ENCODE measurements at places on chromosomes 4 and X.

DNA sequence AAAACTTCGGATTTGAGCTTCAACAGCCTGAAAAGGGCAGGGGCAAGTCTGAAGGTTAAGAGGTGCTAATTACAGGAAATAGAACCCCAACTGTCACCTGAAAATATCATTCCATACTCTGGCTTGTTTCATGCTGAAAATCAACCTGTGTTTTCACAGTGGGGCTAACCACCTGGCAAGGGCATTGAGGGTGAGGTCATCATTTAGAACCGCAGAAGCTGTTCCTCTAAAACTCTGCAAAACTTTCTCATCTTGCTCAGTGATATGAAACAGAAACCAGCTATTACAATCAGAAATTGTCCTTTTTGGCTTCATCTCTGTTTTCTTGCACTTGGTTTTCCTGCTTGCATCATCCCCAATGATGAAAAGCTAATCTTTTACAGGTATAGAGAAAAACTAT lies 247.6 kb downstream of the DCLK2 start:
- no peak for DNase-seq

DNA sequence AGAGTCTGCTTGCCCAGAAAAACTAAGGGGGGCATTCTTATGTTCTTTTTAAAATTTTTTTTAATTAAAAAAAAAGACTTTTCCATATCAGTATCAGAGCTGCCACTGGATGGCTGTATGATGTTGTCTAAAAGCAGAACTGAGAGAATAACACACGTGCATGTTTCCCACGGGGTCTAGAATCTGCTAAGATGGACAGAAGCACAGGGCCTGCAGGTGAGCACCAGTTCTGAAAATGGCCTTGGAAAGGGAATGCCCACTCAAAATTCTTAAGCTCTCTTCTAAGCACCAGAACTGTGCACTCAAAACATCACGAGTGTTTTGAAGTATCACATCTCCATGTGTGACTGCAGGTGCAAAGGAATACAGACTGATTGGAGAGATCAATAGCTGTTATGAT lies 61.1 kb downstream of the ARAP2 start:
- no peak for DNase-seq

GRCh38 chr4:76024065-76024464 lies 768 bp upstream of the CXCL10 start:
- DNase-seq: no peak

DNA sequence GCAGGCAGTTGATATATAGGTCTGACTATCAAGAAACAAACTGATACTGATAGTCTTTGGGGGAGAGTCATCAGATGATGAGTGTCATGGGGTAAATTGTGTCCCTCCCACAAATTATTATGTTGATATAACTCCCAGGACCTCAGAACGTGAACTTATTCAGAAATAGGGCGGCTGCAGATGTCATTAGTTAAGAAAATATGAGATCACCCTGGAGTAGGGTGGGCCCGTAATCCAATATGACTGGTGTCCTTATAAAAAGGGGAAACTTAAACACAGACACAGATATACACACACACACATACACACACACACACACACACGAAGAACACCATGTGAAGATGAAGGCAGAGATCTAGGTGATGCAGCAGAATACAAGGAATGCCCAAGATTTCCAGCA lies 32.7 kb upstream of the ARHGEF9 start:
- no peak for DNase-seq

DNA sequence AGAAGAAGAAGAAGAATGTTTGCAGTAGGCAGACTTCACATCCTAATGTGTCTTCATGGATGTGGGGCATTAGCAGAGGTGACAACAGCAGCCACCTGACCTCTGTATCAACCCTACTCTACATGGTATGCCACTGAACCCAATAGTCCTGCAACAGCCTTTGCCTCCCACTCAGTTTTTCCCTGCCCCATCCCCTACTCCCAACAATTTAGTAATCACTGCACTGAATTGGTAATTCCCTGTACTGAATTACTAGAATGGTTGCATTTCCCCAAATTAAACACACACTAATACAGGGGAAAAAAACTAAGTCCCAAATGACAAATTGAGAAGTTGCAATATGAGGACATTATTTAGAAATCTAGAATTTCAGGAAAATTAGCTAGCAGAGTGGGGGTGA lies 31.4 kb upstream of the FAM241A start:
- DNase-seq: no peak

- no peak for DNase-seq
Measured at GRCh38 chr4:113659127-113659526, 102.4 kb downstream of the CAMK2D start.

DNA sequence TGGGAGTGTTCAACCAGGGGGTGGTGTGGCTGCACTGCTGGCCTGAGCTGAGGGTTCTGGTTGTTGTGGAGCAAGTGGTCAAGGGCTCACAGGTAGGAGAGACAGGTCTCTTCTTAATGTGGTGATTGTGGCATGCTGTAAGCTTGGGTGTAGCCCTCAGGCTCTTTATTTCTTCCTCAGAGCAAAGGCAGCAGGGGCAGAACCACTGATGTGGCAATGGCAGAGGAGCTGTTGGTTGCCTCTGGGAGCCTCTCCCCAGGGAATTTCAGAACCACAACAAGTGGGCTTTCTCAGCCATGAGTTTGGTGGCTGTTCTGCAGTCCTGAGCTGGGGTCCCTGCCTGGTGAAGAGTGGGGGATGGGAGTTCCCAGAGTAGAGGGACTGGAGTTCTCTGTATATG lies 1017.2 kb downstream of the SH3BGRL start:
- no peak for DNase-seq

DNA sequence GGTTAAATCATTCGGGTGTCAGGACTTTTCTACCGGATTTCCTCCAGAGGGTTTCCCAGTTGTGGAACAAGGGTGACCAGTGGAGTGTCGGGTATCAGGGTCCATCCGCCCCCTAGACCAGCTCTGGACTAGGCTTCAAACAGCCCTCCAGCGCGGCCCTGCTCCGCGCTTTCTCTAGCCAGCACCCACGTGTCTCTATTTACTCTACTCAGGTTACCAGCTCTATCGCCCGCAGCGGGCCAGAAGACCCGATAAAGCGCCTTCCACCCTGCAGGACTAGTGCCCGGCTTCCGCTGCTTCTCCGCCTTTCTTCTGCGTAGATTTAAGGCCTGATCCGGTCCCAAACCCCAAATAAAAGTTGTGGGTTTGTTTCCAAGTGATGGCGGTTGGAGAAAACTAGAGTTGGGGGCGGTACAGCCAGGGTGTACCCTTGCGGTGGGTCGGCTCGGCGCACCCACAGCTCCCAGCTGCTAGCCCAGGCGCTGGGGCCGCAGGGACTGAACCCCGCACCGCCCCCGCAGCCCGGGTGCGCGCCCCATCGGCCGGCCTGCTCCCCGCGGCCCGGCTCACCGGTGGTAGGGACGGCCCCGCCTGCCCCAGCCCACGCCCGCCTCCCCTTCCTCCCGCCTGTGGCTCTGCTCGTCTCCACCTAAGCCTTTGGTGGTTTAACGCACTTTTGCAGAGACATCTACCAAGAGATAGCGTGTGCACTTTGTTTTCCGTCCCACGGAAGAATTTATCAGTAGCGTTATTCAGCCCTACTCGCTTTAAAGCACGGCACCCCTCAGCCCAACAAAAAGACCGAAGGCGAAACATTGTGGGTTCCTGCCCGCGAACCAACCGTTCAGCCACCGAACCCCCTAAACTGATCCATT lies 2.1 kb downstream of the LEF1 start:
- no peak for DNase-seq

DNA sequence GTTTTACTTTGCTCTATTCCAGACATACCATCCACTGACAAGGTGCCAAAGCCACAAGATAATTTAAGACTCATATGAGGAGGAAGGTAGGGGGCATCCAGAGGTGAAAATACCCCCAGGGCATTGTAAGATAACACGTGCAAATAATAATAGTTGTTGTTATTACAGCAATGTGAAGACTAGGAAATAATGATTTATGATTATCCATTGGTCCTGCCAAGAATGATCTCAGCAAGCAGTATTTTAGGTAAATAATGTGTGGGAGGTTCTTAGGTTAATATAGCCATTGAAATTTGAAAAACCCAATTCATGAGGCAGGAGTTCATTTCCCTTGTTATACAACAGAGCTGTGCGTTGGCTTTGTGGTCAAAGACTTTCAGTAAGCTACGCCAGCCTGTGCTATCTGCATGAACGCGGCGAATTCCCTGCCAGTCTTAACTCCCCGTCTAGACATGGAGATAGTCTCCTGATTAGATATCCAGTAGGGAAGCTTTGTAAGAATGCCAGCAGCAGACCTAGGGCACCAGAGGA lies 47.2 kb upstream of the MXRA5 start:
- DNase-seq: peak; percentile 40

DNA sequence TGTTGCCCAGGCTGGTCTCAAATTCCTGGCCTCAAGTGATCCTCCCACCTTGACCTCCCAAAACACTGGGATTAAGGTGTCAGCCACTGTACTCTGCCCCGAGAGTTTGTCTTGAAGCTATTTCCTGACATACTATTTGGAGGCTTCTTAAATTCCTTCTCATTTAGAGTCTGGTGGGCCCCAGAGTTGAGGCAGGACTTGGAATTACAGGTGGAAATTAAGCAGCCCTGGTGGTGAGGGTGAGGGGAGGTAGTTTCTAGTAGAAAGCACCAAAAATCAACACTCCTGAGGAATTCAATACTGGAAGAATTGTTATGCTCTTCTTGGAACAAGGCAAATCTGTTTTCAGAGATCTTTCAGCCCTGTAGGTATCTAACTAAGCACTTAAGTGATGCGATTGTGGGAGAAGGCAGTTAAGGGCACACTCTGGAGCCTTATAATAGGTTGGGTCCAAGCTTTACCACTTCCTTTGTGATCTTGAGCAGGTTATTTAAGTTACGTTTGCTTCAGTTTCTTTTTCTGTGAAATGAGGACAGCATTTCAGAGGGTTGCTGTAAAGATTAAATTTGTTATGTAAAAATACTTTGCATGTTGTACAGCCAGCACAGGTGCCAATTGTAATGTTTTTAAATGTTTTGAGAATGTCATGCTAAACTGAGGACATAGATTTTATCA lies 200.7 kb downstream of the SOWAHB start:
- DNase-seq: no peak

Measured in GM04504 (cell line).